ENCODE measurements at places on chromosomes 5 and 9.
A peak's percentile ranks its signal among the peaks of the same experiment; 100 is the strongest.

DNA sequence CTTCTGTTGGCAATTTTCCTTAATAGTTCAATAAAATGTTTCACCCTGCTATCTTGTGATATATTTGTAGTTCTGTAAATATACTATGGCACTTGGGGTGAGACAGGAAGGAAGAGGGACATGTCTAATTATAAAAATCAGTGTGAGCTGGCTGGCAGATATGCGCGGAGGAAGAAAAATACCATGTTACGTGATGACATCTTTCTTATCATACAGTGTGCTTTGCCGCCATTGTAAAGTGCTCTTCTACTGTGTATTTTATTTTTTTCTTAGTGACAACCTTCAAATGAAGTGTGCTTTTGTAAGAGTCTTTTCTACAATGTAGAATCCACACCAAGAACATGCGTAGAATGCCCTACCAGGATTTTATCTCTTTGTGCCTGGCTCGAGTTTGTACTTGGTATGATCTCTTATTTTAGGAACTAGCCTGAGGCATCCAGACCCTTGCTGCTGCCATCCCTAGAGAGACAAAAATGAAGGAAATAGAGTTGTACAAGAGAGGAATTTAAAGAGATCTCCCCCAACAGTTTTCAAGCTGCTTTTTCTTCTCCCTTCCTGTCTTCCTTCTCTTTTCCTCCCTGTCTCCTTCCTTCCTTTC, 46.7 kb upstream of the RIOK2 start:
- DNase-seq, result no peak

DNA sequence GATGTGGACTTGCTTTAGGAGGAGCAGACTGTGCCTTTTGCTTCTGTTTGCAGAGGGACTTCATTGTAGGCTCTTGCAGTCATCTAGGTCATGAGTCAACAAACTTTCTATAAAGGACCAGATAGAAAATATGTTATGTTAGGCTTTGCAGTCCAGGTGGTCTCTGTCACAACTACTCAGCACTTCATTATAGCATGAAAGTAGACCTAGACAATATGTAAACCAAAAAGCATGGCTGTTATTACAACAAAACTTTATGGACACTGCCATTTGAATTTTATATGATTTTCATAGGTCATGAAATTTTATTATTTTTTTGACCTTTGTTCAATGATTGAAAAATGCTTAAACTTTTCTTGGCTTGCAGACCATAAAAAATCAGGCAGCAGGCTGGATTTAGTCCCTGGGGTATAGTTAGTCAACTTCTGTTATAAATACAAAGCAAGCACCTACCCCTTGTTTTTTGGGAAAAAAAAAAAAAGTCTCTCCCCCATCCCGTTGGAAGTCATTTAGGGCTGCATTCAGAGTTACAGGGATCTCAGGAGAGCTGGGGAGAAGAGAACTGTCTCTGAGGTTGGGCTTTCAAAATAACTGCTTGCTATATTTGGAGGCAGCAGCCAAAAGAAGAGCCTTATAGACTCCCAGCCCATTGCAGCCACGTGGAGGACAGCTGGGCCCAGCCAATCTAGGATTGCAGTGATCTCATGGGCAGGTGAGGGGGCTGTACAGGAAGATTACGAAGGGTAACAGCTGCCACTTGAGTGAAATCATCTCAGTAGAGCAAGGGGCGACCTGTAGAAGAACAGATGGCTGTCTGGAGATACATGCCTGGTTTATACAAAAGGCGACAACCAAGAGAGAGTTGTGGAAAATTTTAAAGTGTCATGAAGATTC, 136.6 kb upstream of the TNC start:
- DNase-seq, result no peak

GRCh38 chr5:78295035-78295961, 800 bp upstream of the AP3B1 start:
- DNase-seq, result peak; percentile 32

- no peak for DNase-seq
These were observed 14.7 kb upstream of the BRD3OS start for GRCh38 chr9:134010310-134011173.

DNA sequence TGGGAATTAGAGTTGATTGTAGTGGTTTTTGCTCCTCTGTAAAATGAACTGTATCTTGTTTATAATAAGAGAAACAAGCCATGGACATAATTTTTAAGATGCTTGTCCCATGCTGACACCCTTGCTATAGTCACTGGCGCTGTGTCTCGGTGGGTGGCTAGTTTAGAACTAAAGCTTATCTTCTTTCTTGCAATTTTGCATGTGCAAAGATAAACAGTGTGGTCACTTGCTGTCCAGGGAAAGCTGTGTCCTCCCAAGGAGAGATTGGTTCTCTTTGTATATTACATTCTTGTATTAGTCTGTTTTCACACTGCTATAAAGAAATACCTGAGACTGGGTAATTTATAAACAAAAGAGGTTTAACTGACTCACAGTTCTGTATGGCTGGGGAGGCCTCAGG, 143.8 kb downstream of the MELK start:
- DNase-seq, result no peak

DNA sequence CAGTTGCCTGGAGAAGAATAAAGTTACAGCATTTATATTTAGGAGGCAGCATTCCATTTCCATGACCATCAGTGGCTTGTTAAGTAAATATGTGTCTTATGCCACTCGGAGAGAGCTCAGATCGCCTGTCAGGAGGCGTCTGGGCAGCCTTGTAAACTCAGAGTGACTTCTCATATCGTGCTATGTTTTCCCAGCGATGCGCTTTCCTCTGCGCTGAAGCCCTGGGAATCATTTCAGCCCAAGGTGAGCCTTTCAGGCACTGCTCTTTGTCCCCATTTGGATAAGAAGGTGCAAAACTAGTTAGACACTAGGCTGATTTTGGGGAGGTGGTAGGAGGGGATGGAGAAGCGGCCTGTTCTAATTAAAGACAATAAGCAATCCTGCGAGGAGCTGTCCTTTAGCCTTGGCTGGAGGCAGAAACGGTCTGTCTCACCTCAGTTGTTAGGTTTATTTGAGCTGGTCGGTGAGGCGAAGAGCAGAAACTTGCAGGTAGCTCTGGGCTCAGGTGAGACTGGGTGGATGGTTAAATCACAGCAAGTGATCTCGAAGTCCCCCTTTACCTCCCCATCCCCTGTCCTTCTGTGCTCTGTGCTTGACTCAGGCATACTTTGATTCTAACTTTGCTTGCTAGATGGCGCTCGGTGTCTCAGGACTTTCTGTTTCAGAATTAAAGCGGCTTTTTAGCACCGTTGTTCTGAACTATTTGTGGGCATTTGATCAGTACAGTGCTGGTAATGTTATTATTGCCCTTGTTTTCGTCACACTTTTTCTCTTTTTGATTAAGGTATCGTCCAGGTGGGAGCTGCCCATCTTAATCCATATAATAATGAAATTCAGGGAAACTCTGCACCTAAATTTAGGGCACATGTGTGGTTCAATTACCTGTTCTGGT, 24.6 kb downstream of the NR2F1 start:
- peak; percentile 25 for DNase-seq

DNA sequence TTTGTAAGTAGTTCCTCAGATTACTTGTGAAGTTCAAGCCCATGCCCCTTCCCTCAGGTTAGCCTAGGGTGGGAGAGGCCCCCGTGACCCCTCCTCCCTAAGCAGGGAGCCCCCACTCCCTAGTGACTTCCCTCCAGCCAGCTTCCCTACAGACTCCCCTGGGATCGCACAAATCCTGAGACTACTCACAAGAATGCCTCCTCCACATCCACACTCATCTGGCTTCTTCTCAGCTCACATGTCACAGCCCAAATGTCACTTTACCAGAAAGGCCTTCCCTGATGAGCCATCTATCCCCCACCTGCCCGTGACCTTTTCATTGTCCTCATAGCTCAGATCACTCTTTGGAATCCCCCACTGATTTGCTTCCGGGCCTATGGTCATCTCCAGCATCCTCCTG, 96.7 kb upstream of the ARAP3 start:
- no peak for DNase-seq

- DNase-seq, result no peak
These were observed 7.2 kb upstream of the MCC start for GRCh38 chr5:113495422-113495841.

- DNase-seq, result no peak
These were observed 26.9 kb upstream of the SYK start for GRCh38 chr9:90774682-90775081.
